ENCODE measurements at places on chromosomes 3 and 15.
A peak's percentile ranks its signal among the peaks of the same experiment; 100 is the strongest.

DNA sequence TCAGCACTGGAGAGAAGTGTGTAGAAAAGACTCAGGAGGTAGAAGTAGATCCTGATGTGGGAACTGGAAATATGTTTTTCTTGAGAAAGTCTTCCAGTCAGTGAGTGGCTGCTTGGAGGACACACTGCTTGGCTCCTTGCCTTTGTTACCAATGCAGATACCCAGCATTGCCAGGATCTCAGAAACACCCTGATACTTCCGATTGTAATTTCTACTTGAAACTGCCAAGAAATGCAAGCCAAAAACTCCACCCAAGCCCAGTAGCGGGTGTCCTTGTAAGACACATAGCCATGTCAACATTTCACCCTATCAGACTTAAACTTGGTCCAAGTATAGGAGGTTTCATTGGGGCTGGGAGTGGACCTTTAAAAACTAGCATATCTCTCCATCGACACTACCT is 141.8 kb downstream of the ALDH1A2 start:
- DNase-seq, result no peak

DNA sequence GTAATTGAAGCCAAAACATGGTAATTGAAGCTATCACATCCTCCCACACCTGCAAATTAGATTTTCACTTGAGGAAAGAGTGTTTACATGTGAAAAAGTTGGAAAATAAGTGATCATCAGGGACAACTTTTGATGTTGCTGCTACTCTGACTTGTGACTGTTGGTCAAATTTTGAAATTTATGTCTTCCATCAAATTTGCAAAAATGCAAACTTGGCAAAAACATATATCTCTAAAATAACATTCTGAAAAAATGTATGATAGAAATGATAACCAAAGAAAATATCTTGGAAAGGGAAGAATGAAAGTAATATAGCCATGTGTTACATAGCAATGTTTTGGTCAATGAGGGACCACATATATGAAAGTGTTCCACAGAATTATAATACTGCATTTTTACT is 703.9 kb upstream of the SEMA6D start:
- no peak for DNase-seq

DNA sequence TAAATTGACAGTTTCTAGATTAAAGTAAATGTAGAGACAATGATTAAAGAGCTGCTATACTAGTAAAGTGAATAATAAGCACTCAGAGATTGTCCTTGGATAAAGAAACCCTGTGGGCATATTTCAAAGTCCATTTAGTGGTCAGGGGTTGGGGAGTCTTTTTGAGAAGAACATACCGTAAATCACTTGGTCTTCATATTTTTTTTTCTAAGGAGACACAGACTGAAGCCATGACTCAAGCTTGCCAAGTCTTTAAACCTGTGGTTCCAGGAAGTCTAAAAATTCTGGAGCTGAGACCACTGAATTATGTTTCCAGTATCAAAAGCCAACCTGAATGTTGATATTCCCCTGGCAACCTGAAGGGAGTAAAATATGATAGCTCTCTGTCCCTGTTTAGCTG is 171.0 kb downstream of the TPRG1 start:
- DNase-seq, result peak; percentile 97

- no peak for DNase-seq
Measured at GRCh38 chr3:62255758-62256157, 117.6 kb downstream of the FEZF2 start.

- DNase-seq, result no peak
Measured at GRCh38 chr3:15052335-15053242, 12.5 kb downstream of the MRPS25 start.

- no peak for DNase-seq
Measured at GRCh38 chr3:44511238-44511566, 33.7 kb upstream of the ZNF445 start.

DNA sequence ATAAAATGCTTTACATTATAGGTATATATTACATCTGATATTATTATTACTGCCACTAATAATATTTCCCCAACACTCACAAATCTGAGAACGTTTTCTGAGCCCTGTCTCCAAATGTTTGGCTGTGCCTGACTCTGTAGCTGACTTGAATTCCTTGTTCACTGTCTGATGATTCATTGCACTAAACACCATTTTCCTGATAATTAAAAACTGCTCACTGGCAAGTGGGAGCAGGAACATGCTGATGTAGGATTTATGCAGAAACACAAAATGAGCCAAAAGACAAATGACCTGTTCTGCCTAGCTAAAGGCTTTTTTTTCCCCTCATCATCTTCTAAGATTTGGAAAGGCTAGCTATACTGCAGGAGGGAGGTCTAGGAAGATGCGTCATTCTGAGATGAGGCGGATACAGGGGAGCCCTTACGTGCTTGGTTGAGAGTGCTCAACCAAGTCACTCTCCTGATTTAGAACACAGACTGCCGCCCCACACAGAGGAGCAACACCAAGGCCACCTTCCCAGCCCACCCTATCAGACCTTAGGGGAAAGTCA is 380.7 kb downstream of the EPHB1 start:
- no peak for DNase-seq

GRCh38 chr3:143120716-143121240 is 1.2 kb downstream of the CHST2 start:
- peak; percentile 67 for DNase-seq

DNA sequence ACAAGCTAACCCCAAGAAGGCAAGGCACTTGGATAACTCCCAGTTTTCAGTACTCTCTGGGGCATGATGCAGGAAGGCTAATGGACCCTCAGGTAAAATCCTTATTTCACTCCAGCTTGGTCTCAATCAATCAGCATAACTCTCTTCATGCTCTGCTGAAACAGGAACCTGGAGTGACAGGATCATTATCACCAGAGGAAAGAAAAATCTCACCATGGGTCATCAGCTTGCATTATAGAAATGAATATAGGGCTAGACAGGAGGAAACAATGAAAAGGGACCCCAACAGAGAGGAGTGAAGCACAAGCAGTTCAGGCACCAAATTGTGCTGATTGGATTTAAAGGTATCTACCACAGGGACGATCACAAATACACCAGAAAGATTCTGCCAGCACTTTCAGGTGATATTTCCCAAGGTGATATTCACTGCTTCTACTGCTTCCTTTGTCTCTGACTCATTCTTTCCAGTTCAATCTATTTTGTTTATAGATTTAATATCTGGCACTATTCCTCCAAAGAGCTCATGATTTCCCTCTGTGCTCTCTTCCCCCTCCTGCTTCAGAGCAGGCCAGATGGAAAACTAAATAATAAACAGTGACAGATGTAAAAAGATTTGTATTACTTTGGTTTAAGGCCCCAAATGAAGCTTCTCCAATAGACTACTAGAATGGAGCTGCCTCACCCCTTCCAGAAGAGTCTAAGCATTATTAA is 22.9 kb upstream of the THUMPD3 start:
- peak; percentile 12 for DNase-seq

DNA sequence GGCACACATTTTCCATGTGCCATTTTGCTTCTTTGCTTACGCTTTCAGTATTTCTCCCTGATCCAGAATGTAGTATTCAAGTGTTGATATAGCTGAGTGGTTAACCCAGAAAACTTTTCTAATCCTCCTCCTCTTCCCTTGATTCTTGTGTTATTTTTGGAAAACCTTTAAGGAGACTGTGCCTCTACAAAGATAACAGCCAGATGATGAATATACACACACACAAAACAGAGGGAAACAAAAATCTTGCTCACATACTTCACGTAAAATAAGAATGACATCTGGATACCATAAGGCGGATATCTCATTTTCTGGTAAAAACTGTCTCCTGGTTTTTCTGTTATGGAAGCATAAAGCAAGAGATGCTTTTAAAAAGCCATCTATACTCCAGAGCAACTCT is 295.8 kb upstream of the THBS1 start:
- no peak for DNase-seq

DNA sequence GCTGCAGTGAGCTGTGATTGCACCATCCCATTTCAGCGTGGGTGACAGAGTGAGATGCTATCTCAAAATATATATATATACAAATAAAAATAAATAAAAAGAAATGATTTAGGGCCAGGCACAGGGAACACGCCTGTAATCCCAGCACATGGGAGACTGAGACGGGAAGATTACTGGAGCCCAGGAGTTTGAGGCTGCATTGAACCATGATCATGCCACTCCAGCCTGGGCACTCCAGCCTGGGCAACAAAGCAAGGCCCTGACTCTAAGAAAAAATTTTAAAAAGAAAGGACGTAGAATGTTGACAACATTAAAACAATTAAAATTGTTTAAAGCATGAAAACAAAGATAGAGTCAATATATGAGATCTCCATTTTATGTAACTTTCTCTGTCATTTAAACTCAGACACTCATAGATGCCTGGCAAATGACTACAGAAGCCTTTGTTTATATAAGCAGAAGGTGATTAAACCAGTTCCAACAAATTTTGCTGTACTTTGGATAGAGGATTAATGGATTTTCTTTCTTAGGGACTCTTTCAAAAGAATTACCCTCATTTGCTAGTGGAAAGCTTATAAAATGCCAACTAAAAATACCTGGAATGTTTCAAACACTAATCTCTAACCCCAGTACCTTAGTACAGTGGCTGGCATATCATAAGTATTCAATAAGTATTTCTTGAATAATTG is 10.7 kb upstream of the TRPM7 start:
- DNase-seq, result no peak

- DNase-seq, result no peak
Measured at GRCh38 chr15:89814112-89814742, 425 bp downstream of the ANPEP start.

GRCh38 chr3:68757157-68757556 is 175.2 kb downstream of the TAFA4 start:
- DNase-seq, result no peak

DNA sequence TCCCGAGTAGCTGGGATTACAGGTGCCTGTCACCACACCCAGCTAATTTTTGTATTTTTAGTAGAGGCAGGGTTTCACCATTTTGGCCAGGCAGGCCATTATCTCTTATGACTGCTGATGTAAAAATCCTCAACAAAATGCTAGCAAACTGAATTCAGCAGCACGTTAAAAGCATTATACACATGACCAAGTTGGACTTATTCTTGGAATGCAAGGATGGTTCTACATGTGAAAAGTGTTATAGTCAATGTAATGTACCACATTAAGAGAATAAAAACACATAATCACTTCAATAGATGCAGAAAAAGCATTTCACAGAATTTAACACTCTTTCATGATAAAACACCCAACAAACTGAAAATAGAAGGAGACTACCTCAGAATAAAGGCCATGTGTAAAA is 20.2 kb downstream of the RNF13 start:
- DNase-seq, result no peak

- DNase-seq, result no peak
Measured at GRCh38 chr3:194713299-194714136, 27.8 kb downstream of the FAM43A start.

DNA sequence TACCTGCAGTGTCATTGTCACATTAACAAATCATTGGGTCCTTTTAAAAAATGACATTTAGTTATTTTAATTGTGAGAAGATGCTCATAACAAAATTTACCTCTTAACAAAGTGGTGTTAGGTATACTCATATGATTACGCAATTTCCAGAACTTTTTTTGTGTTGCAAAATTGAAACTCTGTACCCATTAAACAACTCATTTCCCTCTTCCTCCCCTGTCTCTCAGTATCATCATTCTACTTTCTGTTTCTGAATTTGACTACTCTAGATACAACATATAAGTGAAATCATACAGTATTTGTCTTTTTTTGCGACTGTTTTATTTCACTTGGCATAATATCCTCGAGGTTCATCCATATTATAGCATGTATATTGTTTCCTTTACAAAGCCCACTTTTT is 58.7 kb upstream of the CHST2 start:
- no peak for DNase-seq

GRCh38 chr3:64214381-64215018 is 10.8 kb downstream of the PRICKLE2 start:
- DNase-seq, result no peak

GRCh38 chr3:112086076-112086854 is at the start of gene C3orf52:
TSS of gene C3orf52 (plus strand) at chr3:112086389. CDS start at chr3:112086408, 19 bp downstream.
- peak; percentile 98 for DNase-seq

DNA sequence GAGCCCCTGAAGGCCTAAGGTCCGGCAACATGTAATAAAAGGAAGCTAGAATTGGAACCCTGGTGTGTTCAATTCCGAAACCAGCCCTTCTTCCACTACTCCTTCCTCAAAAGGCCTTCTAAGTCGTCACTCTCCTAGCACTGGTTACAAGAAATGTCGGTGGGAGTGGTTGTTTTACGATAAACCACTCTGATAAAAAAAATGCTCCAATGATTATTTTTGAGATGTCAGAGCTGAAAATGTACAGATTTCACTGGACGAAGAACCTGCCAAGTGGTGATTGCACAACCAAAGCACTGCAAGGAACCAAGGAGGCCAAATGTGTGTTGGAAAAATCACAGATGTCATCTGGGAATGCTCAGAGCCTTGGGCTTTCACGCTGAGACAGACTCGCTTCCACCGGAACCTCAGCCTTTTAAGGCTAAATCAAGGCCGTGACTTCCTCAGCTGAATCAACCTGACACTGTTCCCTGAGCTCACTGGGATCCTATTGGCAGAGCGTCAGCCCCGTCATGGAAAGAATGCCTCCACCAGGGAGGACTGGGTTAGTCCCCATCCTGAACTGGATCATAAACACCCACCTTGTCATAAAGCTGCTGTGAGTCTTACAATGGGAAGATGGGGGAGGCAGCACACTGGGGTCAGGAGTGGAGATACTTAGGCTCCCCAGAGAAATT is 108.1 kb upstream of the THBS1 start:
- DNase-seq, result no peak

- no peak for DNase-seq
Measured at GRCh38 chr3:8371960-8372463, 129.6 kb upstream of the LMCD1 start.

GRCh38 chr15:76823890-76824289 is 81.2 kb downstream of the SCAPER start:
- peak; percentile 90 for DNase-seq

DNA sequence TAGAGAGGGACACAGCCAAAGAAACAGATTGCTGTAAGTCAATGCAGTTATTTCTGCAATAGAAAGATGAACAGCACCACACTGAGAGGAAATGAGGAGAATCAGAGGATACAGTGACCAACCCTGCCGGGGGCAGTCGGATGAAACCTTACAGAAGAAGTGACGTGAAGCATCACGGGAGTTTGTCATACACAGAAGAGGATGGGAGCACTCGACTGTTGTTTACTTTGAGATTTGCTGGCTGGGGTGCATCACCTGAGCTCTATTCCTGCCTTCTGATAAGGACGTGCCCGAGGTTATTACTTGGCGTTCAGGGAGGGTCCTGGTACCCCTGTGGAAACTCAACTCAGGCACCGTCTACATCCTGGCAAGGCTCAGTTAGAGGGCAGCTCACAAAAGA is 45.4 kb downstream of the MAGEF1 start:
- peak; percentile 19 for DNase-seq

DNA sequence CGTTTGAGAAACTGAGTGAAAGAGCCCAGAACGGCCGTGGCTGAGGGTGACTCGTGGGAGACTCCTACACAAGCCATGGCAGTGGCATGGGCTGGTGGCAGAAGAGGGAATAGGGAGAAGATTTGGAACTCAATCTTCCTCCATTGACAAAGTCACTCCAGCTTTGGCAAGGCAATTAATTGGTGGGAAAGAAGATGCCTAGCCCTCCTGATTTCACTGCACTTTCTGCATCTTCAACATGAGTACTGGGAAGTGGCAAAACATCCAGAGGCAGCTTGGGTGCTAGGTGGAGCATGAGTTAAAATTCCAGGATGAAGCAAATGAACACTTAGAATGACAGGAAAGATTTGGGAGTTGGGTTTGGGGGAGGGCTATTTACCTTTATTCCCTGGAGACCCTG is 1.4 kb upstream of the TGFBR2 start:
- no peak for DNase-seq

- DNase-seq, result peak; percentile 65
Measured at GRCh38 chr3:112519424-112520001, 20.2 kb upstream of the BTLA start.
